Spleen (tissue), 13 donors: ENCODE measurements at places on chromosomes 3 and 15.

DNA sequence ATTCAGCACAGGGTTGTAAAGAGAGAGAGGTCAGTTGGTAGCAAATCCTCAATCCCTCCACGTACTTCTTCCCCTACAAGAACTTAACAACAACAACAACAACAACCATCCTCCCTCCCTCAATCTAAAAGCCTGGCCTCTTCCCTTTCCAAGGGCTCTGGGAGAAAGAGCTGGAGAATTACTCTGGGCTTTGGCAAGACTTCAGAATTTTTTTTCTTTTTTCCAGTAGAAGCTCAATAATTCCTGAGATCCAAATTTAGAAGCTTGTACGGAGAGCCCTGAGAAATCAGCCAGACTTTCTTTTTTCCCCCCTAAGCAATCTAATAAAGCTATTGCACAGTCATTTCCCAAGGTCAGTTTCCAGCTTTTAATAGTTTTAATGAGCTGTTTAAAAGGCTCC, 95.8 kb upstream of the CACNA2D3 start:
- no peak for DNase-seq
- no peak overlapping the region for H3K27ac ChIP-seq
- no peaks in the 10 kb centered on the region for H3K4me1 ChIP-seq
- no peaks in the 10 kb centered on the region for H3K36me3 ChIP-seq

DNA sequence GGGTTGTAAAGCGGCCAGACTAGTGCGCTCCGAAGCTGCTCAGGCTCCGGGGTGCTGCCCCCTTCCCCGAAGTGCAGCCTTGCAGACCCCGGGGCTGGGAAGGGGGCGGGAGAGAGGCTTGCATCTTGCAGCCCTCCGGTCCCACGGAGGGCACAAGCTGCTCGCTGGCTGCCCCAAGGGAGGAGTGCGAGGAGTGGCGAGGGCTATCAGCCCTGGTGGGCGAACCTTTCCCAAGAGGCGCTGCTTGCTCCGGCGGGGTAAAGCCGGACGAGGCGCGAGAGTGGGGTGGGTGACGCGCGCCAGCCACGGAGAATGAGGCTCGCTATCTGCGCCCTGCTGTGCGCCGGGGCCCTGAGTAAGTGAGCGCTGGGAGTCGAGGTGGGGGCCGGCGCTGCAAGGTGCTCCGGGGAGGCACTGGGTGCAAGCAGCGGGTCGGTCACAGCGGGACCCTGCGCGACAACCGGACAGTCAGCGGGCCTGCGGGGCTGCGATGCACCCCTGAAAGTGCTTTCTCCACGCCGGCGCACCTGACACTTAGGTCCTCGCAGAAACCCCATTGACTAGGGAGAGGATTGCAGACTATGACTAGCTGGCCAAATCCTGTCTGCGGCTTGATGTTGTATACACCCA, 12.7 kb upstream of the TOPBP1 start:
- no peak overlapping the region for H3K27ac ChIP-seq
- peaks cover 11% of the 10 kb centered on the region for H3K4me1 ChIP-seq
- no peak overlapping the region for H3K4me3 ChIP-seq
- no peak for DNase-seq
- H3K27me3 ChIP-seq, result peaks cover 25% of the 10 kb centered on the region

GRCh38 chr3:73094129-73094528, 32.7 kb downstream of the EBLN2 start:
- DNase-seq, result no peak
- H3K4me3 ChIP-seq, result no peak overlapping the region
- H3K27me3 ChIP-seq, result no peaks in the 10 kb centered on the region
- H3K27ac ChIP-seq, result no peak overlapping the region
- peaks cover 6% of the 10 kb centered on the region for H3K4me1 ChIP-seq
- no peaks in the 10 kb centered on the region for H3K36me3 ChIP-seq

DNA sequence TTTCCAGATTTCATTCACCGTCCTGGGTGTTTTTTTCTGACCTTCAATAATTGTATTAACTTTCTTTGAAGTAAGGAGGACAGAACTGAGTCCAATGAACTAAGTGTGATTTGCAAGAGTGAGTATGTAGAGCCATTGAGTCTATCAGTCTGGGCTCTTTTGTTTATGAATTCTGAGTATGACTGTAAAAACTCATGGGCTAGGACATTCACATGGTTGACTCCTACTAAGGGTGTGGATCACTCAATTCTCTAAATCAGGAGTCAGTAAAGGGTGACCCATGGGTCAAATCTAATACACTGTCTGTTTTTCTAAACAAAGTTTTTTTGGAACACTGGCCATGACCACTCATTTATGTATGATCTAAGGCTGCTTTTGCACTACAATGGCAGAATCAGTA, 269.0 kb downstream of the ZNF385D start:
- H3K36me3 ChIP-seq, result no peaks in the 10 kb centered on the region
- H3K4me3 ChIP-seq, result no peak overlapping the region
- no peaks in the 10 kb centered on the region for H3K27me3 ChIP-seq
- no peak for DNase-seq
- H3K4me1 ChIP-seq, result no peaks in the 10 kb centered on the region

- H3K4me3 ChIP-seq, result no peak overlapping the region
- H3K4me1 ChIP-seq, result peaks cover 20% of the 10 kb centered on the region
- H3K27me3 ChIP-seq, result no peaks in the 10 kb centered on the region
Measured at GRCh38 chr3:43477600-43477999, 144.2 kb downstream of the ANO10 start.
